ENCODE measurements at places on chromosomes 2 and 18.

DNA sequence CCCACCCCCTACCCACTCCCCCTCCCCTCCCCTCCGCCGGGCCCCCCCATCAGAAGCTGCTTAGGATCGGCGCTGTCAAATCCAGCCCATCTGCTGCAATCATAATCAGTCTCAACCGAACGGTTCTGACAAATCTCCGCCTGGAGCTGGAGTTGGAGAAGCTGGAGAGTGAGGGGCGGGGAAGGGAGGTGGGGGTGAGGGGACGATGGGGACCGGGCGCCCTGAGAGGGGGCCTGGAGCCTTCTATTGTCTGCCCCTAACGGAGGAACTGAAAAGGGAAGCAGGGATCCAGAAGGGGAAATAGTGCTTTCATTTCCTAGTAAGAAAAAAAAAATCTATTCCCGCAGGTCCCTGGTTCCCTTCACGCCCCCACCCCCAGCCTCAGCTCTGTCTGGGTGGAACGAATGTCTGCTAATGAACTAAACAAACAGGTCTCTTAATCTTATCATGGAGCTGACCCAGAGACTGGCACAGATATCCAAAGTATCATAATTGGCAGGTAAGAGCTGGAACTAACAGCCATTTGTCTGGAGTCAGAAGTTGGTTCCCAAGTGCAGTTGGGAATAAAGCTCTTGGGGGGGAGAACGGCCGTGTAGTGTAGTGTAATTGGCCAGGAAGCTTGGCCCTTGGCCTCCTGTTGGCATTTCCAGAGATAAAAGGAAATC is 301.2 kb downstream of the NCKAP5 start:
- DNase-seq, result no peak

DNA sequence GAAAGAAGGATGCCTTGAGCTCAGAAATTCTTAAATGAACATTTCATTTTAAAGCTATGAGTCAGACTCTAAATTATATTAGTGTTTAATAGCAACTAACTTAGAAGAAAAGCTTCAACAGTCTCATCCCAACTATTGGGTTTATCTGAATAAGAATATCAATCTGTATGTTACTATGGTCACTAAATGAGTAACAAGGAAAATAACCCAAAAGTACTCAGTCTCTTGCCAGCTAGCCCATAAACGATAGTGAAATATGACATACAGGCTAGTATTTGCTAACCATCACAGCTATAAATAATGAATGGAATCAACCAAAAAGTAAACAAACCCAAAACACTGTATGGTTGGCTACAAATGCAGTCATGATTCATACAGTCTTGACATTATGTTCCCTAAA is 174.9 kb downstream of the RAB3GAP1 start:
- DNase-seq, result no peak

- DNase-seq, result no peak
Observed at GRCh38 chr2:144300632-144301031, 219.3 kb downstream of the ZEB2 start.

GRCh38 chr18:13246591-13246990 is 28.0 kb downstream of the LDLRAD4 start:
- DNase-seq, result no peak

GRCh38 chr2:231514951-231515297 is 15.3 kb downstream of the NMUR1 start:
- no peak for DNase-seq

DNA sequence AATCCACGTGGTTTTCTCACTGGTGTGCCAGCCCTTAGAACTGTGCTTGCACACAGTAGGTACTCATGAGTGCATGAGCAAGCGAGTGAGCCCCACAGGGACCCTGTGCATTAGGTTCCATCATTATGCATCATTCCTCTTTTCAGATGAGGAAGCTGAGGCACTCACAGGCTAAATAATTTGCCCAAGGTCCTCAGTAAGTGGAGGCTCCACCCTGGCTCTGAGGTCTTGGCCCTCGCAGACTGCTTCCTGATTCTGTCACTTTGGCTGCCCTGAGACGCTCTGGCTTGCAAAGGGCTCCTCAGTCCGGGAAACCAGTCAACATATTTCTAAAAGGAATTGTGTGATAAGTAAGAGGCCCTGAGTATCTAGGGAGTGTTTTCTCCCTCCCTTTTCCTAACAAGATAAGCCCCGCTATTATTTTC is 71.7 kb downstream of the IL1R2 start:
- no peak for DNase-seq

- DNase-seq, result no peak
Observed at GRCh38 chr2:36578343-36579296, 19.3 kb downstream of the FEZ2 start.

DNA sequence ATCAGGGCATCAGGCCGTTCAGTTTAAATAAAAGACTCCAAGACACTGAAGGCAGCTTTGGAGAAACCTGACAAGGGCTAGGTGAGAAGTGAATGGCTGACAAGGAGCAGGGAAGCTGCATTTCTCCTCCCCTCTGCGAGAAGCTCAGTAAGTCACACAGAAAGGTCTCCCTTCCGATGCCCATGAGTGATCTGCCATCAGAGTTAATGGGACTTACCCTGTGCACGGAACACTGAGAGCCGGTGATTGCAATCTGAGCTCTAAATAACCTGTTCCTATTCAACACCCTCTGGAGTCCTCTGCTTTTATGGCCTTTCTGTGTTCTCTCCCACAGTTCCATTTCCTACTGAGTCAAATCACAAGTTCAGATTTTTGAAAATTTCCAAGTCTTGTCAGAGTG is 322.2 kb upstream of the MYT1L start:
- no peak for DNase-seq

DNA sequence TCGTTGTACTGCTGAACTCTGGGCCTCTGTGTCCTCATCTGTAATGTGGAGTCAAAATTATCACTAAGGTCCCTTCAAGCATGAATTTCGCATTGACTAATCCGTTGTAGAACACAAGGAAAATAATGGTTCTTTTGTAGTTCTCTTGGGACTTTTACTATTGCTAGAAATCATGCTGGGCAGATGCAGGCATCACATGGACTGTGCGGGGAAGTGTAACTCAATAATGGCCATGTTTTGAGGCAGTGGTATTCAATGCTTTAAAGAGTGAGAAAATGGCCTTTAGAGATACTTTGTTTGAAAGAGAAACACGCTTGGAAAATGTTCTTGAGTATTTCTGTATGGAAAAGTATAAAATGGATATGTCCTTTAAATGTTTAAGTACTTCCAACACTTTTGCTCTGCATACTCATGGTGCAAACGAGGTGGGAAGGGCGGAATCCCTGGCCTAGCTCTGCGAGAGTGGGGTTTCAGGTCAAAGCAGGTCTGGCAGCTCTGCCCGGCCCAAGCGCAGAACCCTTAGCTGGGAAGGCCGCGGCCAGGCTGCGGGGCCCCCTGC is 117.3 kb upstream of the MSTN start:
- no peak for DNase-seq

DNA sequence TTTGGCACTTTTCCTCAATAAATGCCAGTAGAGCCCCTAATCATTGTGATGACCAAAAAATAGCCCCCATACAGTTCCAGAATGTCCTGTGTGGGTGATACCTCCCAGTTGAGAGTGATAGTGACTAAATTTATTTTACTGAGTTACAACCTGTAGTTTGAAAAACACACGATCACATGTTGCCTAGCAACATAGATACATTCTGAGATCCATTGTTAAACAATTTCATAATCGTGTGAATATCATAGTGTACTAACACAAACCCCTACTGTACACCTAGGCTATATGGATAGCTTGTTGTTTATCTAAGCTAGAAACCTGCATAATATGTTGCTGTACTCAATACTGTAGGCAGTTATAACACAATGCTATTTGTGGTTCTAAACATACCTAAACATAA is 30.6 kb downstream of the KCMF1 start:
- DNase-seq, result no peak

GRCh38 chr2:119440873-119441272 is 9.2 kb downstream of the TMEM37 start:
- DNase-seq, result no peak

GRCh38 chr2:181948227-181948626 is 37.4 kb upstream of the PPP1R1C start:
- DNase-seq, result no peak

DNA sequence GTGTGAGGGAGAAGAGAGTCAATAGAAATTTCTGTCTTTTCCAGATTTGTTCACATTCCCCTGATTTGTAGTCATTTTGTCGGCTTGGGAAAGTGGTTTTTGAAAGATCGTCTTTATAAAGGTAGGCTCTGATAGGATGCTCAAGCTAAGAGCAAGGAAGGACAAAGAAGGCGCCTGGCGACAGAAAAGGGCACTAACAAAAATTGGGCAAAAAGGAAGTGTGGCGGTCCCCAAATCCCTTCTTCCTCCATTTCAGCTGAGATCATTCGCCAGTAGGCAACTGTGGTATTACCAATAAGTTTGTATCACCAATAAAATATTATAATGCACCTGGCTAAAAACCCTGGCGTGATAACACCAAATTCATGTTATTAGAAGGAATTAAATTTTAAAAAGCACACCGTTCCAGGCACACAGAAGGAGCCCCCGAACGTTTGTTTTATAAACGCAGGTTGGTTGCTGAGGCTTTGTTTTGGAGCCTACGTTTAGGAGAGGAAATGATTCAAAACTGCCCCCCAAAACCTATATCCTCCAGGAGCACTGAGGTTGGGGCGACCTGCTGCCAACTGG is 756 bp upstream of the PTPN4 start:
- no peak for DNase-seq

DNA sequence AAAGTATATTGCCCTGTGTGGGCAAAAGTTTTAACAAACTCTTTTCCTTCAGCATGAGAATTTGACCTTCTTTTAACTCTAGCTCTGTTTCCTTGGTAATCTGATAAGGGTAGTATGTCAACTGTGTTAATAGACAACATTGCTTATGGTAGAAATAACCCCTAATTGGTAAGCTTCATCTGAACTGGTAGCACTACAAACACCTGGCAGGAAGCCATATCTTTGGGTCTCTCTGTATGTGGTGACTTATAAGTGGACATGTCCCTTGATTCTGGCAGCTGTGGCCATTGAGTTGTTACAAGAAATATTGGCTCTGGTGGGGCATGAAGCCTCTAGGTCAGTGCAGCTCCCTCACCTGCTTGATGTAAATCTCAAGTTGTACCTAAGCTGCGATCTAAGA is 46.9 kb downstream of the MBD5 start:
- no peak for DNase-seq

GRCh38 chr2:153169609-153170008 is 309.0 kb downstream of the RPRM start:
- DNase-seq, result no peak

- no peak for DNase-seq
Observed at GRCh38 chr18:57574866-57575265, 11.6 kb downstream of the FECH start.

DNA sequence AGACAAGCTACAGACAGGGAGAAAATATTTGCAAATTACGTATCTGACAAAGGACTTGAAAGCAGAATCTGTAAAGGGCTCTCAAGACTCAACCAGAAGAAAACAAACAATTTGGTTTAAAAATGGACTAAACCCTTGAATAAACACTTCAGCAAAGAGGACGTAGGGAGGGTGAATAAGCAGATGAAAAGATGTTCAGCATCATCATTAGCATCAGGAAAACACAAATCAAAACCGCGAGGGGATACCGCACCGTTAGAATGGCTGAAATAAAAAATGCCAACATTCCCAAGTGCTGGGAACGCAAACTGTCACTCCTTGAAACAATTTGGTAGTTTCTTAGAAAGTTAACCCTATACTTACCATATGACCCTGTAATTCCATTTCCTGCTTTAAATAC is 136.7 kb downstream of the MBP start:
- DNase-seq, result no peak
